CD4-positive, alpha-beta T cell treated with Interleukin-15 for 4 hours (primary cell): ENCODE measurements at places on chromosomes 2 and 18.

DNA sequence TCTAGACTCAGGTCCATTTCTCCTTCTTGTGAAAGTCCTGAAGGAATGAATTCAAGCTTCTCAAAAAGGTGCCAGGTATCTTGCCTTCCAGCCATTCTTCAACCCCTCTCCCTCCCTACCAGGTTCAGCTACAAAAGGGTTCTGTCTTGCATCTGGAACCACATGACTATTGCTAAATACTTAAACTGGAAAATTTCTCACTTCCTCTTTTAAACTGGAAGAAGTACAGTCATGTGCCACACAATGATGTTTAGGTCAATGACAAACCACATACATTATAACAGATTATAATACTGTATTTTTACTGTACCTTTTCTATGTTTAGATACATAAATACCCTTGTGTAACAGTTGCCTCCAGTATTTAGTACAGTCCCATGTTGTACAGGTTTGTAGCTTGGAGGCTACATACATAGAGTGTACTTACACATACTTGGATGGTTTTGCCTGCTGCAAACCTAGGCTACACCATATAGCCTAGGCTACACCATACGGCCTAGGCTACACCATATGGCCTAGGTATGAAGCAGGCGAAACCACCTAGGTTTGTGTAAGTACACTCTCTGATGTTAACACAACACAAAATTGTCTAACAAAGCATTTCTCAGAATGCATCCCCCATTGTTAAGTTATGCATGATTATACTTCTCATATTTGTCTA lies 142.0 kb upstream of the DNMT3A start:
- DNase-seq = no peak

- DNase-seq = no peak
These were observed 182.1 kb downstream of the CYP26B1 start for GRCh38 chr2:71965530-71965929.

- no peak for DNase-seq
These were observed 103.0 kb downstream of the HNRNPLL start for GRCh38 chr2:38499548-38500282.

DNA sequence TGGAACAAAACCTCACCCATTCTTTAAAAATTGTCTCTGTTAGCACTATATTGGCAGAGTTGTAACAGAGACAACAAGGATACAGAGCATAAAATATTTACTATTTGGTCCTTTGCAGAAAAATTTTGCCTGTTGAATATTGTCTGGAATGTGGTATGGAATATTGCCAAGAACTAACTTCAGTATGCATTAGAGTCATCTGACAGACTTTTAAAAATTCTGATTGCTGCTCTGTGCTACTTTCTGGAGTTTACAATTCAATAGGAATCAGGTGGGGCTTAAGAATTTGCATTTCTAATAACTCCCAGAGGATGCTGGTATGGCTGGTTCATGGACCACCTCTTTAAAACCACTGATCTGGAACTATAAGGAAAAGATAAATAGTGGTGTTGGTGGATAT lies 32.8 kb upstream of the NYAP2 start:
- DNase-seq = no peak

- DNase-seq = no peak
These were observed 64.4 kb downstream of the IL1R2 start for GRCh38 chr2:102056079-102056581.

- DNase-seq = no peak
These were observed 73.6 kb downstream of the RND3 start for GRCh38 chr2:150413910-150414309.
